Renal cortex interstitium (tissue), 15 donors: ENCODE measurements at places on chromosomes 3 and 15.

- DNase-seq = no peak
Measured at GRCh38 chr15:58292751-58293175, 139.0 kb upstream of the LIPC start.

DNA sequence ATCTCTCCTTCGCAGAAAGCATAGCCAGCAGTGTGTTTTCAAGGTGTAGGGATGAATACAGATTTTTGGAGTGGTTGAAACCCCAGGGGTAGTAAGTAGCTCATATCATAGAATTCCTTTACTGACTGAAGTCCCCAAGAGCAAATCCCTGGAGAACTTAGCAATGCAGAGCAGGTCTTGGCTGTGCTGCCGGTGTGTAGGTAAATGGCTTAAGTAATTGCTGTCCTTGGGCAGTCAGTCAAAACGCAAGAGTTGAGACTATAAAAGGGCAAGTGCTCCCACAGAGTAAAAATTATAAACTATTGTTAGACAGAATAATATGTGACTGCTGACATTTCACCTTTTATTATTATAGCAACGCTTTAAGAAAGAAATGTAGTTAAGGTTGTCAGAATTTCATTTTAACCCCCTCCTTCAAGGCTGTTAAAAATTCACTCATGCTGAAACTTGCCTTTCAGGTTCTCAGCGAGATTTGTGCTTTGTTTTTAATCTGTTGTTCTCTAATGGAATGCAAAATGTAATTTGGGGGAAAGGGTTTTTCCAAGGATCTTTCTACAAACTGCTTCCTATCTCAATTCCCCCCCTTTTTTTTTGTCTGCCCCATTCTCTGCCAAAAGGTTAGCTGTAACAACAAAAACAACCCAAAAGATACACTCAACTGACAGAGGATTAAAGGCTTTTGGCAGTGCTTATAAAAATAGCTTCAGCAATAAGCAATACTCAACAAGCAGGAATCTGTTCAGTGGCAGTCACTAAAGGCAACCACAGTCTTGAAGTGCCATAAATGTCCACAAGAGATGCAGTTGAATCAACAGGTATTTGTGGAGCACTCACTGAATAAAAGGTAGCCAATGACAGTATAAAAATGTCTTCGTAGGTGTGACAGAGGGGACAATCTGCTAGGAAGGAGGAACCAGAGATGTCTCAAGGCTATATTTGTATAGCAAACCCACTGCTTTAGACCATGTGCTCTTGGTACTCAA lies 105.3 kb downstream of the THRB start:
- peak; percentile 31 for DNase-seq

DNA sequence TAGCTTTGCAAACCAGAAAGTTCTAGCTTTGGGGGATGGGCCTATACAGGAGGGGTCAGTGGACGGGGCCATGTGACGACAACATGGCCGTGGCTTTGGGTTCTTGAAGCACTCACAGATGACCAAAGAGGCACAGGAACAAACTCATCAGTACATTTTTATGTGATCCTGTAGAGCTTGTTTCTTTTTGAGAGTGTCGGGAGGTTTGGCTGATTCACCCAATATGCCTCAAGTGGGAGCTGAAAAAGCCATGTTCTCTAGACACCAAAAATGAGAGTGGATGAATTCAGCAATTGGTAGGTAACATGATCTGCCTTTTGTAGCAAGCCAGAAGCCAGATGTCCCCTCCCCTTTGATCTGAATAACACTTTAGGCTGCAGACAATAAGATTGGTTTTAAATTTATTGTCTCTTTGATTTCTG lies 30.1 kb downstream of the GREM1 start:
- DNase-seq = no peak

GRCh38 chr15:48025118-48025517 lies 95.7 kb upstream of the SLC24A5 start:
- DNase-seq = no peak

DNA sequence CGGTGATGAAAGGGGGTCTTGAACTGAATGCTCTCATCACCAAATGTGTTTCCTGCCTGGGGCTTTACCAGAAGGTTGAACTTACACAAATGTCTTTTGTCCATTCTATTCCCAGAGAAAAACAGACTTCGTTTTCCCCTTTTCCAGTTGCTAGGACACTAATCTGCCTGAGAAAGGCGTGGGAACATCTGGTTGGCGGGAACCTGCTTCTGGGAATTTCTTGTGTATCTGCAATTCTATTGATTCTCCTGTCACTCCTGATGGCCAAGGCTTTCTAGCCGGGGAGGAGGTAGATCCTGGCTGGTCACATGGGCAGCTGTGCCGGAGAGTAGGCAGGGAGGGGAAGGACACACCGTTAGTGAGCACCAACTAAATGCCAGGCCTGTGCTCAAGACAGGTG lies 31.1 kb upstream of the CCDC174 start:
- DNase-seq = no peak

DNA sequence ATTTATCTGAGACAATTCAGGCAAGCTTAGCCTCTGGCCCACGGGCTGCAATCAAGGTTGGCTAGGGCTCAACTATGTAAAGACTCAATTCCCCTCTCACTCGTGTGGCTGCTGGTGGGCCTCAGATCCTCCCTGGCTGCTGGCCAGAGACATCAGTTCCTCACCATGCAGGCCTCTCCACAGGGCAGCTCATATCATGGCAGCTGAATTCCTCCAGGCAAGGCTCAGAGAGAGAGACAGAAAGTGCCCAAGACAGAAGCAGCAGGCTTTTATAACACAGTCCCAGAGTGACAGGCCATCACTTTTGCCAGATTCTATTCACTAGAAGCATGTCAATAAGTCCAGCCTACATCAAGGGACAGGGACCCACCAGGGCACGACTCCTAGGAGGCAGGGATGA lies 63.2 kb downstream of the XXYLT1 start:
- no peak for DNase-seq

DNA sequence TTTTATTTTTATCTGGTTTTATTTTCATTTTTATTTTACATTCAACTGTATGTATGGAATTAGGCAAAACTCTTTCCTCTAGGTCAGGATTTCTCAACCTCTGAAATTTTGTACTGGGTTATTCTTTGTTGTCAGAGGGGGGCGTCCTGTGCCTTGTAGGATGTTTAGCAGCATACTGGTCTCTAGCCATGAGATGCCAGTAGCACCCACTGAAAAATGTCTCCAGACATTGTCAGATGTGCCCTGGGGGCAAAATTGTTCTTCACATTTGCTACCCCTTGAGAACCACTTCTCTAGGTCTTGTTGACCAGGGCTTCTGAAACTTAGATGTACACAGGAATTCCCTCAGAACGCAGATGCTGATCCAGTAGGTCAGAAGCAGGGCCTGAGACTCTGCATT lies 5.4 kb downstream of the CHRNA5 start:
- no peak for DNase-seq
